ENCODE measurements at places on chromosomes 3 and 15.

DNA sequence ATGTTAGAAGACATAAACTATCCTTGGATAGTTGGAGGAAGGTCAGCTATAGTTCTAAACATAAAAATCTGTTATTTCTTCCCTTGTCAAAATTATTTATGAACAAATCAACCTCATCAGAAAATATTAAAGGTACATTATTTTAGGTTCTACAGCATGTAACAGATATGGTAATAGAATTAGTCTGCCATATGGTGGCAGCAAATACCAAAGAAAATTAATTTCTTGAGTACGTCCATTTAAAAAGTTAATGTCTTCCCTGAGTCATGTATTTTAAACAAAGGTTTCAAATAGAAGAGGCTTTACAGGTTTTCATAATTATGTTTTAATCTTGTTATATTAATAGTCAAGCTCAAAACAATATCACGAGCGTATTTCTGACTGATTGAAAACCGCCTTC lies 17.9 kb upstream of the ANKRD28 start:
- DNase-seq = peak; percentile 67

GRCh38 chr3:37262816-37263393 lies 88.5 kb upstream of the LRRFIP2 start:
- DNase-seq = no peak

DNA sequence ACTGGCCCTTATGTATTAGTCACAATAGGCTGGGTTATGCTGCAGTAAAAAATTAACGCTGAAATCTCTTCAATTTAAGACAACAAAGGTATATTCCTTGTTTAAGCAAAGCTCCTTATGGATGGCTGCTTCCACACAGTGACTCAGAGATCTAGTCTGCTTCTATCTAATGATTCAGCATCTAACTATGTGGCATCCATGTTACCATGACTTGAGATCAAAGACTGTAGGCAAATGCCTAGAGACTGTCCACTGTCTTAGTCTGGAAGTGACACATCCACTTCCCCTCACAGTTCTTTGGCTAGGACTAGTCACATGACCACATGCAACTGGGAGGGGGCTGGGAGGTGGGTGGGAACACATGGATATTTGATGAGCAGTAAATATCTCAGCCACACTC lies 61.3 kb upstream of the PSMD6 start:
- no peak for DNase-seq

GRCh38 chr15:25714538-25714840 lies 148.6 kb downstream of the ATP10A start:
- no peak for DNase-seq

DNA sequence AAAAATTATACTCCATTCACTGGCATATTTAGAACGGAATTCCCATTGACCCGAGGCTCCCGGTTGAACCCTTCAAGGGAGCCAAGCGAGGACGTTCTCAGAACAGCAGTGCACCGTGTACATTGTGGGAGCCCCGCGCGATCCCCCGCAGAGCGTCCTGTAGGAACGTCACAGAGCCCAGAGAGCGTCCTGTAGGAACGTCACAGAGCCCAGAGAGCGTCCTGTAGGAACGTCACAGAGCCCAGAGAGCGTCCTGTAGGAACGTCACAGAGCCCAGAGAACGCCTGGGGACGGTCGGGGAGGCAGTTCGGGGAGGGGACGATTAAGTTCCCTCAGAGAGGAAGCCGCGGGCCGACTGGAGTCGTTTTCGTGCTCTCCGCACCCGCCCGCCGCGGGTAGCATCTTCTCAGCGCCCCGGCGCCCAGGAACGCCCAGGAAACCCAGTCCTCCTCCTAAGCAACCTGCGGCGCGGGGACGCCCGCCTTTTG lies 506 bp upstream of the ATP1B3 start:
- DNase-seq = no peak
